ENCODE measurements at places on chromosomes 4 and X. TPM values are rescaled to one million over a fixed set of nuclear protein-coding genes. Genes with fewer than 3 reads are reported as not detected.

DNA sequence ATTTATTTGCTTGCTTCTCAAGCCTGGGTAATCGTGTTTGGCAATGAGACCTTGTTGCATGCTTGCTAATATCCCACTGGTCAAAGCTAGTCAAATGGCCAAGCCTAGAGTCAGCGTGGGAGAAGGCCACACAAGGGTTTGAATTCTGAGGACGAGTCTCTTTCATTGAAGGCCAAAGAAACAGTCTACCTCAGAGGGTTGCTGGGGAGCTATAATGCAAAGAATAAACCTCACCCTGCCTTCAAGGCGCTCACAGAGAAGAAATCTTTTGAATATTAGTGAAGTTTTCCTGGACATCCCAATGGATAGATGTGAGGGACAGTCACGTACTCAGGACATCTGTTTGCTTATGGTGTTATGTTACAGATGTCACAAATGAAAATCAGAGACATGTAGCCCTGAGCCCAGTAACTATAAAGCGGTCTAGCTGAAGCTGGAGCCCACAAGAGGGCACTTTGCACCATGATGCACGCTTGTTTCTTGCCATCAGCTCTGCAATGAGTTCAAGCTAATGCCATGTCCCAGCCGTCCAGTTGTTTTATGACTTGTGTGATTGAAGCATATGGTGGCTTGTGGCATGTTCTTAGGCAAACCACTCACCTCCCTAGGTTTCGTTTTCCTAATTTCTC is 1.1 kb upstream of the TLR3 start:
- DNase-seq, result peak; percentile 77

The GPRASP2 gene
- 3.8 TPM for total RNA-seq

The JADE3 gene
- 5.7 TPM for total RNA-seq

DNA sequence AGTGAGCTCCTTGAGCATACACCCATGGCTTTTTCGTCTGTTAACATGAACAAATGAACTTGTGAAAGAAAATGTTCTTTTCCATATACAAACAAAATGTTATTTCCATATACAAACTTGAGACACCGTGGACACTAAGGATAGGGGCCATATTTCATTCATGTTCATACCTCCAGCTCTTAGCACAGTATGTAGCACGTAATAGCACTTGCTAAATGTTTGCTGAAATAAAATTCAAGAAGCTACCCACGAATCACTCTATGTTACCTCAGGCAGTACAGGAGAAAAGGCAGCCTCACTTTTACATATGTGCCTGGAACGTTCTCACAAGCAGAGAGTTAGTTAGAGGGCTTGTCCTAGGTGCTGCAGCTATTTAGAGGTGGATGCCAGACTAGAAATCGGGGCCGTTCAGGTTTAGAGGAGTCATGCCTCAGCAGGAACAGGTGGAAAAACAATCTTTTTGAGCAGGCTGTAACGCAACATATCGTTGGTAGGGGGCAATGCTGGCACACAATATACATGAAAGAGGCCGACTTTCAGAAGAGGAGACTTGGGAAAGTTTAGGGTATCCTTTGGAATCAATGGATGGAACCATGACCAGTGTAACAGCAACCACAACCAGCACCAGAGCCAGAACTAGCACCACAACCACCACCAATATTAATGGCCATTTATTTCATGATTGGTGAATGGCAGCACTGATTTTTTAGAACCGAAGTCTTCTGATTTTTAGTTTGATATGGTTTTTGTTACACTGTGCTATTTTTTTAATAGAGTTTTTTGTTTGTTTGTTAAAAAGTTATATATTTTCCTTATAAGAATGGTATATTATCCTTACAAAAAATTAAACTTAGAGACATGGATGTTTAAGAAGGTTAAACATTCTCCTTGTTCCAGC is 14.8 kb upstream of the PAQR3 start:
- no peak for DNase-seq

The CLNK gene
- total RNA-seq, result 0.27 TPM

GRCh38 chr4:30770049-30770549 is 49.9 kb downstream of the PCDH7 start:
- DNase-seq, result no peak

- DNase-seq, result no peak
Measured at GRCh38 chr4:160020804-160021203, 917.9 kb downstream of the RAPGEF2 start.

The AMTN gene
- total RNA-seq, result not detected

GRCh38 chr4:100340512-100341485 is 150.5 kb upstream of the DDIT4L start:
- no peak for DNase-seq

DNA sequence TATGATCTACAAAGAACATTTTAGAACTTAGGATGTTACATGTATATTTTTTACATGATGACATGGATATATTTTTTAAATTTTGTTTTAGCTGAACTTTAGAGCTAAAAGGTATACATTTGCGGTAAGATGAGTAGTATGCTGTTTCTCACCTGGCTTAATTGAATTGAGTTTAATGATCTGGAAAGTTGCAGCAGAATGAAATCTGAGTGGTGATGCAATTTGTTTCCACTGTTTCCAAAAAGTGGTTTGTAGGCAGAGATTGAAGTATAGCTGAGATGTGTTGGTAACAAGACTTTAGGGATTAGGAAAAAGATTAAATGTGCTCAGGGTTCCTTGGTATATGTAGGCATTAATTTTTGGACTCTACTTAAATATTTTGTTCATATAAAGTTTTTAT is 68.1 kb downstream of the HPF1 start:
- DNase-seq, result no peak

The PRDM5 gene
- 2.2 TPM for total RNA-seq

DNA sequence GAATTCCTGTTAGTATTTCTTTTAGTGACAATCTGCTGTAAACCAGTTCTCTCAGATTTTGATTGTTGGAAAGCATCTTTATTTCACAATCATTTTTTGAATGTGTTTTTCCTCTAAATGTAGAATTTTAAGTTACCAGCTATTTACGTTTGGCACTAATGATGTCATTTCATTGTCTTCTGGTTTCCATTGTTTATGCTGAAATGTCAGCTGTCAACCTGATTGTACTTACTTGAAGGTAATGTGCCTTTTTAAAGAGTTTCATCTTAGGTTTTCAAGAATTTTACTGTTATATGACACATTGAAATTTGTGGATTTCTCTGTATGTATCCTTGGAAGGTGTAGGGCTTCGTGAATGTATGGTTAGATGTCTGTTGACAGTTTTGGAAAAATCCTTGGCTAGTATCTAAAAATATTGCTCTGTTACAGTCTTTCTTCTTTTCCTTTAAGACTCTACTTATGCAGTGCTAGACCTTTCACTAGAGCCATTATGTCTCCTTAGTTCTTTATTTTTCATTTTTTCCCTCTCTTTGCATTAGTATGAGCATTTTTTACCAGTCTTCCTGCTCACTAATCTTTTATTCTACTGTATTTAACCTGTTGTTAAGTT is 30.4 kb downstream of the SMAD1 start:
- peak; percentile 64 for DNase-seq

The DCAF8L2 gene
- not detected for total RNA-seq

DNA sequence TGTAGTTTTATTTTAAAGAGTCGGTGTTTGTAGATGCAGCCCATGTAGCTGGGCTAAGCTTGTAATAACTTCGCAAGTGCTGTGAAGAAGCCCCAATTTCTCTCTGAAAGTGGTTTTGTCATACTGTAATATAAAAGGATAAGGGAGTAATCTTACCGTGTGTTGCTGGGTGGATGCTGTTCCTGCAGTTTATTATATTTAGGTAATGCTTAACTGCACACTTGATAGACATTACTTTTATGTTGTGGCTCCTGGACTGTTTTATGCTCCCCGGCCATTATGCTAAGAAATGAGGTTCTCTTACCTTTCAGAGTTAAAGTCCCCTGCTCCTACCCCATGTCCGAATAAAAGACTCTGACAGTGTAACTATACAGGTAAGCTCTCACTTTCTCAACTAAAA is 789.4 kb downstream of the RPA4 start:
- DNase-seq, result no peak

DNA sequence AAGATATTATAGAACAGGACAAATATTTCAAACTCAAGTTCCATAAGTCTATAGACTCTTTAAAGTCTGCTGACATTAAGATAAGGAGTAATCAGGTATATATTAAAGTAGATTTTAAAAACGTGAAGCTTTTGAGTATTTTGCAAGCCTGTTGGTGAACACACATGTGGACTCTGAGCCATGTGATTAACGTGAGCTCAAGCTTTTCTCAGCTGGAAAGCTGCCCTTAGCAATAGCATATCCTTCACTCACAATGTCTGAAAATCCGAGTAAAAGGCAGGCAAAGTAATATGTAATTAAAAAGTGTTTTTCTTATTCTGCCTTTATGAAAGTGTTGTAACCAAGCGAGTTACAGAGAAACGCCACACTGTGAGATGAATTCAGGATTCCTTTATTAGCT is 140.5 kb upstream of the AADAT start:
- no peak for DNase-seq

GRCh38 chr4:172822331-172822730 is 346.3 kb upstream of the GALNT7 start:
- DNase-seq, result no peak

GRCh38 chr4:7744142-7744804 is 195.4 kb downstream of the AFAP1 start:
- DNase-seq, result no peak

- DNase-seq, result no peak
Measured at GRCh38 chr4:16717266-16717970, 181.0 kb downstream of the LDB2 start.

DNA sequence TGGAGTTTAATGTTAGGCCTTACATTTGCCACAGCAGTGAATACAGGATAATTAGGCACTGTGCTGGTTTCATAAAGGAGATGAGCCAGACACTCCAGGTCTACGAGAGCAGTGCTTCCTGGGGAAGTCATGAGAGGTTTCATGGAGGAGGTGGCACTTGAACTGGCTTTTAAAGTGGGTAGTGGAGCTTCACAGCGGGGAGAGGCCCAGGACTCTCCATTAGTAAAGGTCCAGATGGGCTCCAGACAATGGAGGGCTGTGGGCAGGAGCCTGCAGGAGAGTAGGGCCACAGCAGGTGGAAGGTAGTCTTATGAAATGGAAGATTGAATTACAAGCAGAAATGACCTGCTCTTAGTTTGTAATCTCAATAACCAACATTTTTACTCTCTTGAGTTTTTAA is 29.0 kb downstream of the CLDN22 start:
- DNase-seq, result no peak
